ENCODE measurements at places on chromosomes 12 and 14.

DNA sequence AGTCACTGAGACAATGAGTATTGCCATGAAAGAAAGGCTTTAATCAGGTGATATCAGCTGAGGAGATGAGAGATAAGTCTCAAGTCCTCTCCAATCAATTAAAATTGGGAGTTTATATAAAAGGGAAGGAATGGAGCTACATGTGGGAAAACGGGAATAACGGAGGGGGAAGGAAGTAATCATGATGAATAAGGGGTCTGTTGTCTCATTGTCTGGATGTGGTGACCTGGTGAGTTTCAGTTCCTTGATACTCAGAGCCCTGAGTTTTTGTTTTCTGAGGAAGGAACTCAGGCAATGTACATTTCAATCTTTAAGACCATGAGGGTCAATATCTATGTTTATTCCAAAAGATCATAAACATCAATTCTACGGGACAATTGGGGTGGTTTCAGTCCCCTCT, 198.8 kb downstream of the KITLG start:
- no peak for DNase-seq

DNA sequence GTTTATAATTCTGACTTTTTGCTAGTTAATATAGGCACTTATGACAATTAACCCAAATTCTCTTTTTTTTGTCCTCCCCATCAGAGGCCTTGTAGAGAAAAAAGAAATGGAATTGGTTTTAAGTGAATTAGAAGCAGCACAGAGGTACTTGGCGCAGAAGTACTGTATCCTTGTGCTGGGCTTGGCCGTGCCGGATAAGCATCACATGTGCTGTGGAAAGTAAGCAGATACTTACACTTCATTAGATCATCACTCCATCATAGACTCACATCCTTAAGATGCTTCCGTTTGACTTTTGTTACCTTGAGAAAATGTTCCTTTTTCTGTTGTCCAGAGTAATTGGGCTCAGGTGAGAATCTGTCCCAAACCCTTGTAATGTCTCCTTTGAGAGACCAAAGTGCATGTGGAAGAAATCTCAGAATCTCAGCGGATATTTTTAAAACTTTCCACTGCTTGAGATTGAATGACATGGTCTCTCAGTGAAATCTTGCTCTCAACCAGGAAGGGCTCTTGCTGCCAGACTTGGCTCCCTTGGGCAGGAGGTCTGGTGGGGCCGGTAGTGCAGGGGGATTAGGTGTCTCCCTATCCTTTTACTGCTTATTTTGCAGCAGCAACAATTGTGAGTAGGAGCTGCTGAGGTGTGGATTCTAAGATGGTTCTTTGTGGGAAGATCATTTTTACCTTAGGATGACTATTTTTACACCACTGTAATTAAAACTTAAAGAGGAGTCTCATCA, 24.8 kb downstream of the PPP1R36 start:
- DNase-seq, result no peak

GRCh38 chr12:110104188-110105094, 19.7 kb upstream of the IFT81 start:
- DNase-seq, result no peak

GRCh38 chr12:87165733-87166375, 863.3 kb downstream of the C12orf50 start:
- DNase-seq, result no peak

- no peak for DNase-seq
Observed at GRCh38 chr14:47208434-47208833, 467.0 kb downstream of the MDGA2 start.

All from Calu3 (cell line).